ENCODE measurements at places on chromosomes 3 and 15.

GRCh38 chr15:29143909-29144635 is 125.5 kb downstream of the NSMCE3 start:
- no peak for DNase-seq

- DNase-seq: no peak
Observed at GRCh38 chr3:49006408-49007067, 653 bp upstream of the WDR6 start.

DNA sequence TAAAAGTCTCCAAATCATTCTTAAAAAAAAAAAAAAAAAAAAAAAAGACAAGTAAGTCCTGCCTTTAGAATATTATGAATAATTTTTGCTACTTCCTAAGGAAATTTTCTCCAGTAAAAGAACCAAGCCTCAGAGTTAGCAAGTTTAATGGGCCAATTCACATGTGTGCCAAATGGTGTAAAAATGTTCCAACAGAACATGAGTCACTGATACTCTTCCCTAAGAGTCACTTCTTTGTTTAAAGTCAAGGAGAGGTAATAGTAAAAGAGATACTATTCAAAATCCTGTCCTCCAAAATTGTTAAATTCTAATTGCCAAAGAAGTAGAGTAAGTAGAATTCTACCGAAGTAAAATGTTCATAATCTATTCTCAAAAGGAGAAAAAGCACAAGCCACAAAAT is 17.7 kb upstream of the CPA3 start:
- no peak for DNase-seq

DNA sequence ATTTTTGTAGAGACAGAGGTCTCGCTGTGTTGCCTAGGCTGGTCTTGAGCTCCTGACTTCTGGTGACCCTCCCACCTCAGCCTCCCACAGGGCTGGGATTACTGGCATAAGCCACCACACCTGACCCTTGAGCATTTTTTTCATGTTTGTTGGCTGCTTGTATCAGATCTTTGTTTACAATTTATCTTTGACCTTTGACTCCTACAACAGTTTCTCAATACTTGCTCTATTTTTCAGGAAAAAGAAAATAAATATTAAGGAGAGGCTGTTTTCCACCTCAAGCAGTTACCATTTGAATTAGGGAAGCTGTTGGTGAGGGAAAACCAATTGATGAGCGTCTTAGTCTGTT is 44.5 kb downstream of the LIMD1 start:
- DNase-seq: no peak

- no peak for DNase-seq
Observed at GRCh38 chr3:185758912-185759311, 65.9 kb downstream of the IGF2BP2 start.

GRCh38 chr3:139506766-139507165 is 30.4 kb upstream of the RBP2 start:
- DNase-seq: no peak

DNA sequence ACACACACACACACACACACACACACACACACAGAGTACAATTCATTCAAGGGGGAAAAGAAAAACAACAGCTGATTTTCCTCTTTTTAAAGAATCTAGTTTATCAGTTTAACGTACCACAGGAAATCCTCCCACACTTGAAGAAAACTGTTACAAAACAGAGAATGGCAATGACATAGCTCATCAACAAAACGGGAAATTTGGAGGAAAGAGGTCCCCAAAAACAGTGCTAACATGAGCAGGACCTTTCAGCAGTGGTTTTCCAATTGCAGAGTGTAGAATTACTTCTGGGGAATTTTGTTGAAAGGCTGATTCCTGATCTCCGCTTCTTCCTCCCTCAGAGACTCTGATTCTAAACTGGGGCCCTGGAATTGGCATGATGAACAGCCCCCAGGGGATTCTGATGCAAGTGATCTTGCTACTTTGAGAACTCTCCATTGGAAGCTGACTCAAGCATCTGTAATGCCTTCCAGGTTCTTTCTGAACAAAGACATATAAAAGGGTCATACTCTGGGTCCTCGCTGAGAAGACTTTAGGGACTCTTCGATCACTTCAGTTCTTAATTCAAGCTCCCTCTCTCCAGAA is 442.6 kb upstream of the PROK2 start:
- DNase-seq: no peak

DNA sequence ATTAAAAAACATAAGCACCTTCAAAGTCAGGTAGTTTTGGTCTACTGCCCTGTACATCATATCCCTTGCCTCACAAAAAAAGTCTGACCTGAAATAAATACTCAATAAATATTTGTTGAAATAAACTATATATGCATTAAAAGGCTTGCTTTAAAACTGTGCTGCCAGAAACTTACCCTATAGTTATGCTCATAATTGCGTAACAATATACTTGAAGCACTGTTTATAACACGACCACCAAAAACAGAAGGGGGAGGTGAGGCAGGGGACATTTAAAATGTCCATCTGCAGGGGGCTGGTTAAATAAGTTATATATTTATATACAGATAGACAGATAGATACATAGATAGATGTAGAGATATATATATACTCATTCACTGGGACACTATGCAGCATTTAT is 549.5 kb downstream of the MAGI1 start:
- DNase-seq: no peak

DNA sequence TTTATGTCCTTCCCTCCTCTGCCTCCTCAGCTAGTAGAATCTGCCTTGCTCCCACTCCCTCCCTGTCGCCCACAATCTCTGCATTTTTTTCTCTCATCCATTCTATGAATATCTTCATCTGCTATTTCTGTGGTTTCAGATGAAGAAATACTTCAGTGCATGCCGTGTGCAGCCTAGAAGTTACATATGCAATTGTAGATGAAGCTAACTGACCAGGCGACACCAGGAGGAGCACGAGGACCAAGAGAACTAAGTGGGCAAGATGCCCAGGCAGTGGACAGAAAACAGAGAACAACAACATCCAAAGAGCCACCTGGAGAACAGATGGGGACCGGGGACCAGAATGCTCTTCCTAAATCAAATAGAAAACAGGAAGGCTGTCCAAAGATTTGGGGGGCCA is 121.4 kb upstream of the ATP11B start:
- no peak for DNase-seq

DNA sequence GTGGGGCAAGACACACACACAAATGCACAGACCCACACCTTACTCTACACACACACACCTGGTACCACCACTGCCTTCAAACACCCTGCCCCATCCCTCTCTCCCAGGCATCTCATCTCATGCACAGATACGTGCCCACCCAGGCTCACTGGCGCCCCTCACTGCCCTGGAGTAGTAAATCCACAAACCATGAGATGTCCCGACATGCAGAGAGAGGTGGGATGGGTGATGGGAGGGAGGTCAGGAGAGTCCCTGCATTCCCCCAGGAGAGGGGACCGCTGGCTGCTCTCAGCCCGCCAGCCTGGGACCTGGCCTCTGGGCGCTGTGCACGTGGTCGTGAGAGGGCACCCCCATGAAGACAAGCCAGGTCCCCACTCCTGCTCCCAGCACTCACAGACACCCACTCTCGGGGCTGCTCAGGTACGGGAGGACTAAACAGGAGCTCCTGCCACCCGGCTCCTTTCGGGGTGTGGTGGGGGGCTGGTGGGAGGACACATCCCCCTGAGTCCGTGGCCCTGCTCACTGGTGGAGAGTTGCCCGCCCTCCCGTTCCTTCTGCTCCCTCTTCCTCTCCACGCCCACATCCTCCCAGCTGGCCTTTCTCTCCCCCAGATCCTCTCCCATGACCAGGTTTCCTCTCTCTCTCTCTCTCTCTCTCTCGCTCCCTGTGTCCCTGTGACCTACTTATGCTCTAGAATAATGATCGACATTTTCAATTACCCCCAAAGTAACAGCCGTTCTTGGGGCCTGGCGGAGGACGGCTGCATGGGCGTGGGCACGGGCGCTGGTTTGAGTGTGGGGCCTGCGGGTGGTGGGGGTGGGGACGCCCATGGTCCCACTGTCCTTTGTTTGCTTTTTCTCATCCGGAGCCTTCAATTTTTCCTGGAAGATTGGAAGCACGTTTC is 18.9 kb upstream of the CSPG4 start:
- DNase-seq: no peak

DNA sequence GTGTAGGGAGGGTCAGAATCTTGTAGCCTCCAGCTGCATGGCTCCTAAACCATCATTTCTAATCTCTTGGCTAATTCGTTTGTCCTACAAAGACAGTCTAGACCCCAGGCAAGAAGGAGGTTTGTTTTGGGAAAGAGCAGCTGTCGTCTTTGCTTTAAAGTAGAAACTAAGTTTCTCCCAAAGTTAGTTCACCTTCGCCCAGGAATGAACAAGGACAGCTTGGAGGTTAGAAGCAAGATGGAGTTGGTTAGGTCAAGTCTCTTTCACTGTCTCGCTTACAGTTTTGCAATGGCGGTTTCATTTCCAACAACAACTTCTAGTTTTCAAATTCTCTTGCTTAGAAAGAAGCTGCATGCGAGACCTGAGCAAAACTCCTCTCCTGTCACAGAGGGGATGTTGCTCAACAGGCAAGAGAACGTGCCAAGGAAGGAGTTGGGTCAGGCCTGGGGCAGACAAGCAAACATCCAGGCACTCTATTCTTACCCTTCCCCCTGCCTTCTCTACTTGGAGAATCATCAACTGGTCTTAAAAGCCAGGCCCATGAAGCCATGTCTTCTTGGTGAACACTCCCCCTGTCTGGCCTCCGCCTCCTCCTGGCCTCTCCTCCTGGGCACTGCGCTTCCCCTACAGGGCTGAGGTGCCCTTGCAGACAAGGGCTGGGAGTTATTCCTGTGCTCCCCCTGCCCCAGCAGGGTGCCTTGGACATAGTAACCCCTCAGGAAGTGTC is 57.6 kb downstream of the TMEM44 start:
- no peak for DNase-seq

DNA sequence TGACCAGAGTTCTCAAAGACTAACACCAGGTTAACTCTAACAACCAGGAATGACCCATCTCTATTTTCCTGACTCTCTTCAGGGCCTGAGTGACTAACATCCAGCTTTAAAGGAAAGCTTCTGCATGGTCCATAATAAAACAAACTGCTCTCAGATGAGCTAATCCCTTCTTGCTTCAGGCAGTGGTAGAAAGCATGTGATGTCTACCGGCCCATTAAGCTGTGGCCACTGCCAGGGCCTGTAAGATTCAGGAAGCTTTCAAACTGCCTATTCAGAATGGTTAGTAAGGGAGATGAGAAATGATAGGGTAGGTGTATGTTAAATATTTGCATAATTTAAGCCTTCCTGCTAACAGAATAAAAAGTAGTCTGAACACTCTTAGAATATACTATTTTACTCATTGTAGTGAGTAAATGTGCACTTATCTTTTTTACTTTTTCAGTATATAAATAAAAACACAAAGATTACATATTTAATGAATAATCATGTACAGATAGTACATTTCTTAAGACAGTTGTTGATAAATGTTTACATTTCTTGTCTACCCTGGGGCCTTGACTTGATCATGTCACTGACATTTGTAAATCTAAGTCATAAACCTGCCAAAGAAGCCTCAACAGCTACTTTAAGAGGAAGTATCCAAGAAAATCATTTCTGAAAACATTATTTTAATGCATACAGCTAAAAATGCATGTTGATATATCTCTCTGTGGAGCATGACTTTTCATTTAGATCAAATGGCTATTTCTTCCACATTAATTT is 222.0 kb downstream of the MCTP2 start:
- DNase-seq: no peak

DNA sequence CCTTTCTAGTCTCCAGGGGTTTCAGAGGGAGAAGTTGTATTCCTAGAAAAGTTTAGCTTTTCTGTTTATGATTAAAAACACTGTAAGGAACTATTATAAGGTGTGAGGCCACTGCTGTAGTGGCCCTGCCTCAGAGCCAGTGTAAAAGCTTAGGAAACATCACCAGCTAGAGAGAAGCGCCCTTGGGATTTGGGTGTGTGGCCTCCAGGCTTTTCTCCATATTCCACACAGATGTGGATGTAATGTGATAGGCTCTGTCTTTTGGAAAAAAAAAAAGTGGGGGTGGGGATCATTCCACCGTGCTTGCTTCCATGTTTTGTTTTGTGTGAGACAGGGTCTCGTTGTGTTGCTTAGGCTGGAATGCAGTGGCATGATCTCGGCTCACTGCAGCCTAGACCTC is 13.9 kb downstream of the SEC61A1 start:
- no peak for DNase-seq

- no peak for DNase-seq
Observed at GRCh38 chr15:68151277-68151676, 53.9 kb downstream of the CALML4 start.

DNA sequence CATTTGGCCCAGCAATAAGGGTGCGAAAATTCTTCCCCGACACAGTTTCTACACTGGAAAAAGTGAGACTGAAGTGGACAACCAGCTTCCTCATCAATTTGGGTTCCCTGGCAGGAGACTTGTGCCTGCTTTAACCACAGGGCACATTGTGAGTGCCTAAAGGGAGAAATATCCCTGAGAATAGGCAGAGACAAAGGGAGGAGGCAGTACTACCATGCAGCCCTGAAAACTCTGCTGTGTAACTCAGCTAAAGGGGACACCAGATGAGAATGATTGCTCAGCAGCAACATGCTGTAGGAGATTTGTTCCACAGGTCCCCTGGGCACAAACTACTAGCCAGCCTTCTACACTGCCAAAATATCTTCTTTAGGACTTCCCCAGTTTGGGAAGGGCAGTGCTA is 15.6 kb upstream of the KPNA4 start:
- DNase-seq: no peak

GRCh38 chr3:104596551-104596950 is 770.2 kb upstream of the ALCAM start:
- peak; percentile 22 for DNase-seq

DNA sequence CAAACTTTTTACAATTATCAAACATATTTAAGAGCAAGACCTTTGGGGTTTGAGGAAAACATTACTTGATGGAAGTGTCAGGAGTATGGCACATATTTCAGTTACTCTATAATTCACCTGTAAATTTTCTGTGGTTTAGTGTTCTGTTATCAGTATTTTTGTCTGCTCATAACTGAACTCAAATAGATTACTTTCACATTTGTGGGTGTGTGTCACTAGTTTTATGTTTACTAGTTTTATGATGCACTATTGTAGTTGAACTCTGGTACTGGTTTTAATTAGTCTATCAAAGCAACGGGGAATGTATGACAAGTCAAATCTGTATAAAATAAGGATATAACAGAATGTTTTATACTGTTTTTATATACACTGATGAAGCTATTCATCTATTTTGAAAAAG is 27.2 kb downstream of the OXSM start:
- no peak for DNase-seq

- no peak for DNase-seq
Observed at GRCh38 chr3:107797586-107797985, 274.8 kb downstream of the BBX start.

DNA sequence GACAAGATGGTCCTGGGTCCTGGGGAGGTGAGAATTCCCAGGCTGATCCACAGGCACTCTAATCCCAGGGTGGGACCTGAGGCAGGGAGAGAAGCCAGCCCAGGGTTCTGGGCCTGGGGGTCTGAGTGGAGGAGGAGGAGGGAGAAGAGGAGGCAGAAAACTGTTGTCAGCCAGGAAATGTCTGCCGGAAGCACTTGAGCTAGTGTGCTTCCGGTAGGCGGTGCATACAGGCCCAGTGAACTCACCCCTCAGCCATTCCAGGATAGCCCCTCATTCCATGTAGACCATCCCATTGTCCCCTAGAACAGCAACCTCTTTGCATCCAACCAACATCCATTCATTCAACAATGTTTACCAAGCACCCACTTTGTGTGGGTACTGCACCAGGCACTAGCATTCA is 47.9 kb upstream of the LCTL start:
- DNase-seq: no peak

Measured in GM20000 (cell line).